Kidney (tissue), 22 donors: ENCODE measurements at places on chromosomes 5 and 9. TPM values are rescaled to one million over a fixed set of nuclear protein-coding genes. Genes with fewer than 3 reads are reported as not detected.

GRCh38 chr5:89095341-89095740 is 212.4 kb upstream of the MEF2C start:
- H3K27me3 ChIP-seq: no peaks in the 10 kb centered on the region
- no peak overlapping the region for H3K27ac ChIP-seq
- no peaks in the 10 kb centered on the region for H3K4me1 ChIP-seq

- H3K4me1 ChIP-seq: no peaks in the 10 kb centered on the region
- DNase-seq: peak; percentile 29
- no peak overlapping the region for H3K4me3 ChIP-seq
- no peak overlapping the region for H3K27ac ChIP-seq
- H3K27me3 ChIP-seq: no peaks in the 10 kb centered on the region
- no peaks in the 10 kb centered on the region for H3K36me3 ChIP-seq
These were observed 17.4 kb downstream of the CDH9 start for GRCh38 chr5:27020973-27021372.

- peak; percentile 58 for DNase-seq
- H3K36me3 ChIP-seq: no peaks in the 10 kb centered on the region
- H3K27ac ChIP-seq: no peak overlapping the region
- peaks cover 6% of the 10 kb centered on the region for H3K4me1 ChIP-seq
These were observed 36.9 kb upstream of the TTC1 start for GRCh38 chr5:159971931-159972461.

- H3K4me3 ChIP-seq: no peak overlapping the region
- no peaks in the 10 kb centered on the region for H3K4me1 ChIP-seq
- no peaks in the 10 kb centered on the region for H3K36me3 ChIP-seq
- H3K27ac ChIP-seq: no peak overlapping the region
- no peak for DNase-seq
These were observed 13.6 kb upstream of the LAMC3 start for GRCh38 chr9:130995086-130996011.

DNA sequence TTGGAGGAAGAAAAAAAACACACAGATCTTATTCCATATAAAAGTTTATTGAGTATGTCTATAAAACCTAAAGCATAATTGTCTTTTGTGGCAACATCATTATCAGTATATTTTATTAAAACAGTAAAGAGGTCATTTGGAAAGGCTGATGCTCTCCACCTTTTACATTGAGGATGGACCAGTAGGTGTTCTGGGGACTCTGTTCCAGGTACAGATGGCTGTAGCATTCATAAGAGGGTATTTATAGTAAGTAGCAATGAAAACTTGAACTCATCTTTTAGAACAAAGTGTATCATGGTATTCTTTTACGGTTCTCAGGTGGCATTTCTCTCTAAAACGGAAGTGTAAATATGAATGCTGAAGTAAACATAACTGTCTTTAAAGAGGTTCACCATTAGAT is 1.8 kb downstream of the GABRA6 start:
- no peaks in the 10 kb centered on the region for H3K27me3 ChIP-seq
- H3K4me1 ChIP-seq: no peaks in the 10 kb centered on the region
- H3K36me3 ChIP-seq: no peaks in the 10 kb centered on the region
- H3K27ac ChIP-seq: no peak overlapping the region
- no peak overlapping the region for H3K4me3 ChIP-seq

Gene STKLD1
- 4.0 TPM for polyA plus RNA-seq
